Cortex of kidney (tissue), 1 donor: ENCODE measurements at places on chromosomes 12 and 14.

DNA sequence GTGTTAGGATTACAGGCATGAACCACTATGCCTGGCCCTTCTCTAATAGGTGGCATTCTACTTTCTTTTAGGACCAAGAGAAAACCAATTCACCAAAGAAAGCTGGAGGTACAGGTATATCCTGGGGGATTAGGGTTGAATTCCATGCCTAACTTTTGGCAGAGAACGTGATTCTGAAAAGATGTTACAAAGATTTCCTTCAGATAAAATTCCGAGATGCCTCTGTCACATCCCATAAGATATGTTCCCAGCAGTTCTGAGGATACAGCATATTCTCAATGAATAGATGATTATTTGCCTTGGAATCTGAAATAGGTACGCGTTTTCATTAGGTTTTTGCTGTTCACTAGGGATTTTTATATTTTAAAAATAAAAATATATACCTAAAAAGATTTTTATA, 111.9 kb upstream of the KRAS start:
- DNase-seq, result no peak

DNA sequence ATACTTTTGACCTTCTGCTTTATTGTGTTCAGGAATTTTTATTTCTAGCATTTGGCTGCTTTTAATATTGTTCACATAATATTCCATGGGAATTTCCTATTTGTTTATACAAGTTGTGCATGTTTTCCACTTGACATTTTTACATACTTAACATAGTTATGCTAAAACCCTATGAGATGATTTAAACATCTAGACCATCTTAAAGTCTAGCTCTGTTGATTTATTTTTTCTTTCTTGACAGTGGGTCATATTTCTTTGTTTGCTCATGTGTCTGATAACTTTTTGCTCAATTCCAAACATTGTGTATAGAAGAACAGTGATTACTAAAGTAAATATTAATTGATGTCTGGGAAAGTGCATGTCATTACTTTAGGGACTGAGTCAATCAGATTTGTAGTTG, 202.1 kb upstream of the PDZRN4 start:
- DNase-seq, result no peak

GRCh38 chr12:111025792-111026430, 105.5 kb upstream of the MYL2 start:
- DNase-seq, result no peak

GRCh38 chr14:91143862-91144261, 30.0 kb downstream of the DGLUCY start:
- DNase-seq, result no peak

- no peak for DNase-seq
Measured at GRCh38 chr14:88632512-88632911, 69.7 kb downstream of the ZC3H14 start.

GRCh38 chr12:4505376-4505986, 33.2 kb upstream of the RAD51AP1 start:
- no peak for DNase-seq

- no peak for DNase-seq
Measured at GRCh38 chr12:76784600-76785051, 20.7 kb downstream of the ZDHHC17 start.

DNA sequence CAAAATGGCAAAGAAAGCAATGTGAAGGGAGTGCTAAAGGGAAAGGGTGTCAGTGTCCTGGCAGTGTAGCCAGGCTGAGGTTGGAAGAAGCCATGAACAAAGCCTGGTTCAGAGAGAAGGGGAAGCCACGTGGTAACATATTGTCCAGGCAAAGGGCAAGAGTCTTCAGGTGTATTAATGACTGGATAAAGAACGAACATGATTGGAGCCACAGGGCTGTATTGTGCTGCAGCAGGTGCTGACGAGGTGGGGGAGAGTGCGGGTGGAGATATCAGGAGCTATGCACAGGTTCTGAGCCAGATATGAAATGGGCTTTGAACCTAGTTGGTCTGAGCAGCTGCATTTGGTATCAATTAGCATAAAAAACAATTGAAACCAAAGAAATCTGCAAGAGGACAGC, 18.6 kb upstream of the EMP1 start:
- DNase-seq, result no peak

DNA sequence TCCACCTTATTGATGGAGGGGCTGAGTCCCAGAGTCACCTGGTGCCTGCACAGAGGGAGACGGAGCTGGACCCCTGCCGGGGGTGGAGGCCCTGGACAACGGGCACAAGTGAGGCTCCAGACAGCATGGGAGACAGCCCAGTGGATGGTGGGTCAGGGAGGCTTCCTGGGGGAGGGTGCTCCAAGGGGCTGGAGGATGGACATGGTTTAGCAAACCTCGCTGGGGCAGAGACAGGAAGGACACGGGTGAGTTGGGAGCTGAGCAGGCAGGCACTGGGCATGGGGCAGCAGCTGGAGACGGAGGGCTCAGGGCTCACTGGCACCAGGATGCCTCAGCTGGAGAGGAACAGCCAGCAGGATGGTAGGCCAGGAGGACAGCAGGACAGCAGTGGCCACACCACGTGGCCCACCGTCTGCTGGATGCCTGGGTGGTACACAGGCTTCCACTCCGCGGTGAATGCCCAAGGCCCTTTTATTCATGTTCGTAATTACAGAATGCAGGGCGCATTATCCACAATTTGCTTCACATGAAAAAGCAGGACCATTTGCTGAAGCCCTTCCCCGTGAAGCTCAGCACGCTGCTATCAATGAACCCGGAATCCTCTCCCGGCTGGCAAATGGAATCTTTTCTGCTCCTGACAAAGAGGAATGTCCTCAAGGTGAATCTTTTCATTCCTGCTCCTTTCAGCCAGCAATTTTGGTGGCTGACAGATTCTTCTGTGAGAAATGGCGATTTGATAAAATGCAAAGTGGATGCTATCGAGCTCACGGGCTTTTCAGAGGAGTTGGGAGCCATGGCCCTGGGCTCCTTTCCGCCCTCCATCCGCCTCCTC, 138.1 kb upstream of the C14orf180 start:
- no peak for DNase-seq

DNA sequence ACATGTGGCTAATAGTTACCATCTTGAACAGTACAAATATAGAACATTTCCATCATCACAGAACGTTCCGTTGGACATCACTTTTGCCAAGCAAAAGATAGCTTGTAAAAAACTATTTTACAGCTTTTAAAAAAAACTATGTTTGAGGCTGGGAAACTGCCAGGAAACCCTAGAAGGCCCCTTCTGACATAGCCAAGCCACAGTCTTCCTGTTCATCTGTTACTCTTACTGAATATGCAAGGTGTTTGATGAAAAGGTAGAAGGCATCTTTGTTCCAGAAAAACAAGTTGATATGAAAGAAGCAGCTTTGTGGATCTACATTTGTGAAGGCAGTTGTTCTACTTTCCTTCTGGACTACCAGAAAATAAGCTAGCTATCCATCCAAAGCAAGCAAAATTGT, 23.6 kb upstream of the WNK1 start:
- no peak for DNase-seq
